Forelimb muscle (tissue), 1 donor: ENCODE measurements at places on chromosomes 7 and 10. TPM values are rescaled to one million over a fixed set of nuclear protein-coding genes. Genes with fewer than 3 reads are reported as not detected.

GRCh38 chr7:112873831-112874553 is 83.8 kb upstream of the TMEM168 start:
- no peak for DNase-seq

GRCh38 chr7:132295175-132295574 is 281.1 kb downstream of the PLXNA4 start:
- DNase-seq, result no peak

DNA sequence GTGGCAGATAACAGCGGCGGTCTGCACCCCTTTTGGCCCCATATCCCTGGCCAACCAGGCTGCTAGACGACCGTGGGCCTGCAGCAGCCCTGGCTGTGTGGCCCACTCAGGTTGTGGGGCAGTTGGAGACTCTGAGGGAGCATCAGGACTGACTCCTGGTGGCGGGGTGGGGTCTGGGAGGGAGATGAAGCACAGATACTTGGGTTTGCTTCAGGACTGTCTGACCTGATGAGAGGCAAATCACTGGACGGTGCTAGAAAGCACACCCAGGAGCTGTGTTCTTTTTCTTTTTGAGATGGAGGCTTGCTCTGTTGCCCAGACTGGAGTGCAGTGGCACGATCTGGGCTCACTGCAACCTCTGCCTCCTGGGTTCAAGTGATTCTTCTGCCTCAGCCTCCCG is 28.2 kb downstream of the BAMBI start:
- DNase-seq, result no peak

DNA sequence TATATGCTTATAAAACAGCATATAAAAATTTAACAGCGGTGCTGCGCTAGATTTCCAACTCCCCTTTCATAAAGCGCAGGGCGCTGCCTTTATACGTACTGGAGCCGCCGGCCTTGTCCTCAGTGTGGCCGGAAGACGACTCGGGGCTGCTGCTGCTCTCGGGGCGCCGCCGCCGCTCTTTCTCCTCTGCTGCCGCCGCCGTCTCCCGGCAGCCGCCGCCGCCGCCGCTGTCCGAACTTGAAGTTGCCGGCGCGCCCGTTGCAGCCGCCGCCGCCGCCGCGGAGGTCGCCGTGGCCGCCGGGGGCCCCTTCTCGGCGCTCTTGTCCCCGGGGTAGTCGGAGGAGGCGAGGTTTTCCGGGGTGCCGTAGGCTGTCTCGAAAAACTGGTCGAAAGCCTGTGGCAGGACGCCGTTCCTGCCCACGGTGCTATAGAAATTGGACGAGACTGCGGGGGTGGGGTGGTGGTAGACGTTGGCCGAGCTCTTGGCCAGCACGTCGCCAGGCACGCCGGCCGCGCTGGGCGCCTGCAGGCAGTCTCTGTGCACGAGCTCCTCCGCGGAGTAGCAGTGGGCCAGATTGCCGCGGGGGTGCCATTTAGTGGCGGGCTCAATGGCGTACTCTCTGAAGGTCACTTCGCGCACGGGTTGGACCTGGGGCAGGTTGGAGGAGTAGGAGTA is 557 bp downstream of the HOXA11 start:
- DNase-seq, result no peak

GRCh38 chr10:30759423-30759822 is 129.9 kb upstream of the LYZL2 start:
- no peak for DNase-seq

DNA sequence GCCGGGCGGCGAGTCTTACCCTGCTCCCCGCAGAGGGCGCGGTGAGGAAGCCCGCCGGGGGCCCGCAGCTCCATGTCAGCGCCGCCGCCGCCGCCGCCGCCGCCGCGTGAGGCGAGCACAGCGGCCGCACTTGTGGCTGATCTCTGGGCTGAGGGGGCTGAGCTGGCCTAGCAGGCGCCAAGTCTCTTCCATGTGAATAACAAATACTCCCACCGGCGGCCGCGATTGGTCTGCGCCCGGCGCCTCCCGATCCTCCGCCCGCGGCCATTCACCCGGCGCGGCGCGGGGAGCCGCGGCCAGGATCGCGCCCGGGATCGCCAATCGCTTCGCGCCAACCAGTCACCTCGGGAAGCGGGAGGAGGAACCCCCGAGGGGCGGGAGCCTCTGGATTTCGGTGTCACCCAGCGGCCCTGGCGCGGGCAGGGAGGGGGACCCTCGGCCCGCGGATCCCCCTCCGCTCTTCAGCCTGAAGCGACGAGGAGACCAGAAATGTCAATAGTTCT is at the start of gene GRM8:
GRM8 (minus strand) TSS at position 164 of the 503 bp plus-strand sequence.
- DNase-seq, result no peak

DNA sequence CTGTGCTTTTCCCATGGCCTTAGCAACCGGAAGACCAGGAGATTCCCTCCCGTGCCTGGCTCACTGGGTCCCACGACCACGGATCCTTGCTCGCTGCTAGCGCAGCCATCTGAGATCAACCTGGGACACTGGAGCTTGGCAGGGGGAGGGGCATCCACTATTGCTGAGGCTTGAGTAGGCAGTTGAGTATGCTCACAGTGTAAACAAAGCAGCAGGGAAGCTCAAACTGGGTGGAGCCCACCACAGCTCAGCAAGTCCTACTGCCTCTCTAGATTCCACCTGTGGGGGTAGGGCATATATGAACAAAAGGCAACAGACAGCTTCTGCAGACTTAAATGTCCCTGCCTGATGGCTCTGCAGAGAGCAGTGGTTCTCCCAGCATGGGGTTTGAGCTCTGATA is 697.0 kb downstream of the SORCS1 start:
- DNase-seq, result no peak

Gene GPER1
- 14.4 TPM for polyA plus RNA-seq

Gene SEMA3D
- 11.0 TPM for polyA plus RNA-seq

Gene KIAA1217
- 36.0 TPM for polyA plus RNA-seq
